Right kidney (tissue), 9 donors: ENCODE measurements at places on chromosomes 1 and 21.

DNA sequence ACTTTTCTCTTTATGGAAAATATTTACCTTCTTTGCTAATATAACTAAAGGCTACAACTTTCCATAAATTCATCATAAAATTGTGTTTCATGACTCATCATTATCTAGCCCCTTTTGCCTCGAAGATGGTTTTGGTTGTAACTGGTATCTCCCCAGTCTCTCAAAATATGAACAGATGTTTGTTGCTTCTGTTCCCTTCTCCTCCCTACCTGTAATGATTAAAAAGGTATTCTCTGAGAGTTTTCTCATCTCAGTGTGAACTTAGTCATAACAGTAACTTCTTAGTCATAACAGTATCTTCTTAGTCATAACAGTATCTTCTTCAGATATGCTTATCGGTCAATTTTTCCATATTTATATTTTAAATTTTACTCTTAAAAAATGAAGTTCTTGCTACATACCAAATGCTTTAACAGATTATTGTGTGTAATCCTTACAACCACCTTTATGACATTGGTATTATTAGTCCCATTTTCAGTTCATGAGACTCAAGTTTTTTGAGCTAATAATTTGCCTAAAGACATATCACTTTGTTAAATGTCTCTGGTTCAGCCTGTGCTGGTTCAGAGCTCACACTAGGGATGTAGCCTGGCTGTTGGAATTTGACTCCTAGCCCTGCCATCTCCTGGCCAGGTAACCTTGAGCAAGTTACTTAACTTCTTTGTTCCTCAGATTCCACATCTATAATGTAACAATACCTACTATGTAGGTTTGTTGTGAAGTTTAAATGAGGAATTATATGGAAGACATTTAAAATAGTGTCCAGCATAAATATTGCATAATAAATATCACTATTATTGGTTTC, 32.6 kb downstream of the ATP1B1 start:
- no peak for DNase-seq

DNA sequence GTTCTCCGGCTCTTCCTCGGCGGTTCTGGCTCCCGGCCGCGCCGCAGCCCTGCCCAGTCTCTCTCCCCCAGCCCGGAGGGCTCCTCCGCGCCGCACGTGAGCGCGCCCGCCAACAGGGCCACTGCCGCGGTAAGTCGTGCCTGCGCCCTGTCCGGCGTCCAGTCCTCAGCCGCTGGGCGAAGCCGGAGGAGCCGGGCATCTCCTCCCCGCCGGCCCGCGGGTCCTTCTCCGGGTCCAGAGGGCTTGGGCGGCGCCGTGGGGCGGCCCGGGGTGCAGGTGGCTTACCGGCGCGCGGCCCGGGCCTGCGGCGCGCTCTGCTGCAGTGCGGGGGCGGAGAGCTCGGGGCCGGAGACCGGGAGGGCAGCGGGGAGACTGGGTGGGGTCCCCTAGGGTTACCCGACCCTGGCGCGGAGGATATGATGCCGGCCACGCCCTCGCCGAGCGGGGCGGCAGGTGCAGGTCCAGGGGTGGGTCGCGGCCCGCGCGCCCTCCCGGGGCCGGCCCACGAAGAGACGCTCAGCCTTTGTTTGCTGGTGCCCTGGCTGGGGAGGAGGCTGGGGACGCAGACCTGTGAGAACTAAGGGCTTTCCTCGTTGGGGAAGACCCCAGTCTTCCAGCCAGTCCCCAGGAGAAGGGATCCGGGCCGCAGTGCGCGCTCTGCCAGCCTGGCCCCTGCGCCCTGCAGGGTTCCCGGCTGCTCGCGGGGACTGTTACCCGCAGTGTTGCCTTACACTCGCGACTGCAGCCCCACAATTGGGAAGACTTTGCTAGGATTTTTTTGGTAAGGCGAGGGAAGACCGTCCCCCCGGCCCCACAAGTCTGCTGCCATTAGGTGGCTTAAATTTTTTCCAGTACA, at the start of gene DOP1B:
Gene DOP1B, plus strand, starts transcription at position 10 of the 856 bp plus-strand sequence. CDS start 7,910 bp downstream, outside the sequence.
- DNase-seq = peak; percentile 93

DNA sequence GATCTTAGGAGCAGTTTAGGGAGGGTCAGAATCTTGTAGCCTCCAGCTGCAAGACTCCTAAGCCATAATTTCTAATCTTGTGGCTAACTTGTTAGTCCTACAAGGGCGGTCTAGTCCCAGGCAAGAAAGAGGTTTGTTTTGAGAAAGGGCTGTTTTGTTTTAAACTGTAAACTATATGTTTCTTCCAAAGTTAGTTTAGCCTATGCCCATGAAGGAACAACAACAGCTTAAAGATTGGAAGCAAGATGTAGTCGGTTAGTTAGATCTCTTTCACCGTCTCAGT, 62.0 kb downstream of the SLC16A1 start:
- no peak for DNase-seq

DNA sequence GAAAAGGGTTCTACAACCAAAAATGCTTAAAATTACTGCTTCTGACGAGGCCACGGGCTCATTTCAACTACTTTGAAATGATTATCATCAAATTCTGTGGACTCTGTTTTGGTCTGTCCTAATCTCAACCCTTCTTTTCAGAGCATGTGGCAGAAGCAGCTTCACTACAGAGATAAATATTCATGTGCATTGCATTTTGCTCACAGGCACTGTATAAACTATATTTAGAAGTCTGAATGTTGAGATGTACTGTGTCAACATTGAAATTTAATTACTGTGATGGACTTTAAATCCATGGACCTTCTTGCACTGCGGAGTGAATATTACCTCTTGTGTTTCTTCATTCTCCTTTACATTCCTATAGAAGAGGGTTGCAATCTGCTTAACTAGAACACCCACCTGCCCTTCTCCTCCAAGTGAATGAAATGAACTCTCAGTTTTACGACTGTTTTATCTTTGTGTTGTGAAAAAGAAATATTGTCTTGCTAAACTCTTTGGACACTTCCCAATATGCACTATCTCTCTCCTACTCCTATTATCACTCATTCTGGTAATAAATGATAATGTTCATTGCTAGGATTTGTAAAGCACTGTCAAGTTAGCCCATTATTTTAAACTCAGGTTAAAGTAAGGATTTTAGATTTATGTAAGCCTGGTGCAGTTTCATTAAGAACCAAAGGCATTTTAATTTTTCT, 281.2 kb upstream of the ST6GALNAC5 start:
- DNase-seq = no peak

DNA sequence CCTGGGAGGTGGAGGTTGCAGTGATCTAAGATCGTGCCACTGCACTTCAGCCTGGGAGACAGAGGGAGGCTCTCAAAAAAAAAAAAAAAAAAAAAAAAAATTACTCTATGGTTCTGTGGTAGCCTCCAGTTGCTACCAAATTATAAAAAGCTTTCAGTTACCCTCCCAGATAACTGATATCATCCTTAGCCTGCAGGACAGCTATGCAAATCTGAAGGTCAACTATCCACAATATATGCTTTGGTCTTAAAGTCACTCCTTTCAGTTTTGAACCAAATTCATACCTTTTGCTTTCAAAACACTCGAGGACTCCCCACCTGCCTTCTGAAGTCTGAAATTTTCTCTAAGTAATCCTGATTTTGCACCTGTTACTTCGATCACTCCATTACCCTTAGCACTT, 3.1 kb downstream of the MIXL1 start:
- no peak for DNase-seq

- DNase-seq = no peak
Observed at GRCh38 chr1:108955881-108956280, 7.4 kb downstream of the CLCC1 start.

DNA sequence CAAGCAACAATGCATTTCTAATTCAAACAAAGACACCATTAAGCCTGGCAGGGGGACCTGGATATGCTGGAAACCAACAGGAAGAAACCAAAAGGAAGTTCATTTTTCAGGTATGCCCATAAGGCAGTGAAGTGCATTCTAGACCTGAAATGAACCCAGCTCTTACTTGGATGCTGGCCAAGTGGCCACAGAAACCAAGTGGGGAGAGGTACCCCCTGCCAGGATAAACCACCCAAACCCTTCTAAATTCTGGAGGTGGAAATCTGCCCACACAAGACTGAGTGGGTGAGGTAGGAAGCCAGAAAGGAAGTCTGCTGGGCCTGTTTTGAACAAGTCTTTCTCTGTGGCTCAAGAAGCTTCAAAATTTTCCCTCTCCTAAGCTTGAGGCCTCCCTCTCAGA, 2.6 kb downstream of the CD5L start:
- no peak for DNase-seq

- peak; percentile 92 for DNase-seq
Observed at GRCh38 chr1:96722161-96722922, 758 bp downstream of the PTBP2 start.

- DNase-seq = no peak
Observed at GRCh38 chr1:184504955-184505338, 118.1 kb downstream of the C1orf21 start.

- no peak for DNase-seq
Observed at GRCh38 chr1:22626237-22627157, 9.9 kb upstream of the C1QA start.

GRCh38 chr1:216045400-216045799, 377.8 kb downstream of the USH2A start:
- no peak for DNase-seq

GRCh38 chr1:180295999-180296398, 65.9 kb downstream of the LHX4 start:
- DNase-seq = no peak

- DNase-seq = peak; percentile 18
Observed at GRCh38 chr21:32562426-32562825, 22.9 kb downstream of the TCP10L start.

- DNase-seq = peak; percentile 64
Observed at GRCh38 chr1:239997515-239998311, 94.0 kb upstream of the FMN2 start.

GRCh38 chr1:77553568-77554291, 128.7 kb downstream of the ZZZ3 start:
- no peak for DNase-seq

GRCh38 chr1:110262846-110263631, 52.9 kb downstream of the KCNC4 start:
- no peak for DNase-seq

GRCh38 chr21:25557180-25557579, 50.1 kb downstream of the MRPL39 start:
- no peak for DNase-seq

DNA sequence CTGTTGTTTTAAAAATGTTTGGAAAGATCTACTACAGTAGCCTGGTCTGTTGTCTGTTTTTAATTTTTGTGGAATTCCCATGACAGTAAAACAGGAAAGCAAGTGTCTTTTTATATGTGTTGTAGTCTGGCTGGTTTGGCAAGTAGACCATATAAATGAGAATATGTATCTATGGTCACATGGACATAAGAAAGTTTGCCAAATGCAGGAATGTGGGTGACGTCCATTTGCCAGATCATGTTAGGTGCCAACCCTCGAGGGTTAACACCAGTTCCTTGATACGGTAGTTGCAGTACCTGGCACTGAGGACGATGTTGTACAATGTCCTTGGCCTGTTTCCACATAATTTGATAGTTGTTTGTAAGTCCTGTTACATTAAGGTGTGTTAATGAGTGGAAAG, 6.2 kb downstream of the DAP3 start:
- DNase-seq = no peak

DNA sequence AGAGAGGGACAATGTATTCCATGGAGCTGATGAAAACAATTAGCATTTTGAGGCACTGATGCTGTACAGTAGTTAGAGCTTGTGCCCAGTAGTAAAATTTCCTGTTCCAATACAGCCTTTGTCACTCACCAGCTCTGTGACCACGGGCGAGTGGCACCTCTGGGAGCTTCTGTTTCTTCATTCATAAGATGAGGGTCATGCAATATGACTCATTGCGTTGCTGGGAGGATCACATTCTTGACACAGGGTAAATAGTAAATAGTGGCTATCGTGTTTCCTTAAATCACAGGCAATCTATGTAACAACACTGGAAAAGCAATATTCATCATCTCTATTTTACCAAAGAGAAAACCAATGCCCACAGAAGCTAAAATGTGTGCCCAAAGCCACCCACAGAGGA, 4.5 kb upstream of the LRRC52 start:
- DNase-seq = no peak

DNA sequence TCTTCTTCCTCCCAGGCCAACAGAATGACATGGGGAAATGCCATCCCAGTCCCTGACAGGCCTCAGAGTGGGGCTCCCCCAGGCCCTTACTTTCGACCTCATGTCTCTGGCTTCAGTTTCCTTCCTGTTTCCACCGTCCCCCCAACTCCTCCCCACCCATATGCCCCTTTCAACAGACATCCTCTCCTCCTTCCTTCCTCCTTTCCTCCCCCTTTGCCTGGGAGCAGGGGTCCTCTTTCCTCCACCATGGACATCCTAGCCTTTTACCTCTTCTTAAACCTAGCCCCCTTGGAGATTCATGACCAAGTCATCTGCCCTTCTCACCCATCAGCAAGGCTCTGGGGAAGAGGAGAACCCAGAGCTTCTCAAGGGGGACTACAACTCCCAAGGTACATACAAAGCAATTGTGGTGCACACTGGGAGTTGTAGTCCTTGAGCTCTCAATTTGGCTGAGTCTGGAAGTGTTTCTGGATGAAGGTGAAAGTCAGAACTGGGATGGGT, 4.0 kb downstream of the ZBTB7B start:
- DNase-seq = no peak

GRCh38 chr1:197807739-197808453, 32.6 kb upstream of the DENND1B start:
- DNase-seq = no peak

DNA sequence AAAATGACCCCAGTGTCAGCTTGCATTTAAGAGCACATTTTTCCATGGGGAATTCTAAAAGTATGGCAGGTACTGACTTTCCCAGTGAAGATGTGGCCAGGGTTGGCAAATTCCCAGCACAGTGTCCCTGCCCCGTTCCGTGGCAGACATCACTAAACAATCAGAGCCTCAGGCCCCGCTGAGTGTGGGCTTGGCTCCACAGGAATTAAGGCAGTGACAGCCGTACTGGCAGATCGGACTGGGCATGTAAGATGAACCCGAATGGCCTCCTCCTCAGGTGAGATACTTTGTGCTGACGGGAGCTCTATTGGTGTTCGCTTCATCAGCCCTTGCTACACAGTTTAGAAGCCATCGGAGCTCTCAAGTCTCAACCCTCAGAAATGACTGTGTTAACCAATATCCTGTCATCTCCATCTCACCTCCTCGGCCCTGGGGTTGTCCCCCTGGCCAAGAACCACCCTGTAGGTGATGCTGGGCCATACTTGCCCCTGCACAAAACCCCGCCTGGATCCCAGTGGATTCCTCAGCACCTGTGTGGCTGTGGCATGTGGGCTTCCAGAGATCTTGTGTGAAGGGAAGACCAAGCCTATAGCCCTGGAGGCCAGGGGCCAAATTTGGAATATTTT, 29.0 kb upstream of the ABCG1 start:
- DNase-seq = no peak

DNA sequence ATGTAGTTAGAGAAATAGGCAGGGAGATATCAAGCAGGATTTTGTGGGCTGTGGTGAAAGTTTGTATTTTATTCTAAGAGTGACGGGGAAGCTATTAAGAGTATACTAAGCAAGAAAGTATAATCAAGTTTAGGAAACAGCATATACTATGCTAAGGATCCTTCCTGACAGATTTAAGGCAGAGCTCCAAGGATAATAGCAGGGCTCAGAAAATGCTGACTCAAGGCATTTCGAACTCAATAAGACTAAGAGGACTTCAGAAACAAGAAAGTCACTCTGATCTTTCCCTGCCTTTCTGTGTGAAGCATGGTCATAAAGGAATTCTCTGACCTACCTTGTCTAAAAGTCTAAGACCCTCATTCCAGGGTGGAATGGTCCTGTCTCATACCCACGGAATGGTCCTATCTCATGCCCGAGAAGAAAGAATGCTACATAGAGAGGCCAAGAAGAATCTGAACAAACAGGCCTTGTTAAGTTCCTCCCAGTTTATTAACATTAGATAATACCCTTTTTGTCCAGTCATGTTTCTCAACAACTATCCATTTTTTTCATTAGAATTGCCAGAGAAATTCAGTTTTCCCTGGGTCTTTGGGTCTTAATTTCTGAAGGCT, 59.1 kb downstream of the HFM1 start:
- no peak for DNase-seq
